CD4-positive, alpha-beta T cell treated with Interleukin-12 subunit alpha and Interleukin-12 subunit beta, for 1 hour (primary cell): ENCODE measurements at places on chromosomes 16 and 17.

DNA sequence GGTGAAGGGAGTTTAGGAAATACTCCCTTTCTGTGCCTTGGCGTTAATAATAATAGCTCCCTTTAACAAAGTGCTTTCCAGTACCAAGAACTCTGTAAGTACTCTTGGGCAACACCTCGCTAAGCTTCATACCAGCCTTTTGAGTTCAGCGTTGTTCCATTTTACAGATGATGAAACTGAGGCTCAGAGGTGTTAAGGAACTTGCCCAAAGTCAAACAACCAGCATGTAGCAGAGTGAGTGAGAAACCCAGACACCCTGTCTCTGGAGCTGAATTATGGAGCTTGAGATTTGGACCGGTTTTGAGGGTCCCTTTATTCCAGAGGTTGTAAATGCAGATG lies 607 bp downstream of the KATNIP start:
- DNase-seq, result no peak

- no peak for DNase-seq
Measured at GRCh38 chr17:82070611-82071010, 5.0 kb upstream of the DUS1L start.

GRCh38 chr17:72152387-72152929 lies 31.6 kb downstream of the SOX9 start:
- no peak for DNase-seq

DNA sequence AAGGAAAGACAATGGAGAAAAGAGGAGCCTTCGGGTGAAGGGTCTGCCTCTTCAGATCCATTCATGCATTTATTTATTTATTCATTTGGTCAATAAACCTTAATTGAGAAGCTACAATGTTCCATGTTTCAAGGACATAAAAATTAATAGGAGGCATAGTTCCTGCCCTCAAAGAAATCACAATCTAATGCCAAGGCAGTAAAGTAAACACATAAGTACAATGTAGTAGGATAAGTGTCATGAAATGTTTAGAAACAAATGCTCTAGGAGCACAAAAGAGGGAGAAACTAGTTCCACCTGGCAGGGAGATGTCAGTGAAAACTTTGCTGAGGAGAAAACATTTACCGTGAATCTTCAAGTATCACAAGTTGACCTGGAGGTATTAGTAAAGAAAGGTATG lies 103.5 kb upstream of the NOG start:
- DNase-seq, result no peak

DNA sequence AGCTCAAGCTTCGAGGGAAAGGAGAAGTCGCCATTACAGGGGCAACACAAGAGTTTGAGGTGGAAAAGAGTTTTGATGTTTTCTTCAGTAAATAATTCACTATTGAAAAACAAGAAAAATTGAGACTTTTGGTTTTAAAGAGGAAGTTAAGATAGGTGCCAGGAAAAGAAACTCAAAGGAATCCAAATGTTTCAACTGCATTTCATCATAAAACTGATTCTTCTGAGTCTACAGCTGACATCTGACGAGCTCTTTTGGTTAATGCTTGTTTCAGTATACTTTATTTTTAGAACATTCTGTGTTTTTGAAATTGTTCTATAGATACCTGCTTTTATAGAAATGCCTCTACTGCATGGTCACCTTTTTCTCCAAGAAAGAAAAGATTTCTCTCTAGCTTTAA lies 54.0 kb downstream of the ERN1 start:
- DNase-seq, result no peak
